KBM-7 (cell line): ENCODE measurements at places on chromosomes 6 and 20.

- no peak for DNase-seq
These were observed 20.3 kb upstream of the SPDEF start for GRCh38 chr6:34576286-34576955.

- no peak for DNase-seq
These were observed at the start of gene SLC44A4 for GRCh38 chr6:31878726-31879125. SLC44A4 (minus strand) TSS chr6:31878997; CDS start chr6:31878980, 17 bp downstream.

DNA sequence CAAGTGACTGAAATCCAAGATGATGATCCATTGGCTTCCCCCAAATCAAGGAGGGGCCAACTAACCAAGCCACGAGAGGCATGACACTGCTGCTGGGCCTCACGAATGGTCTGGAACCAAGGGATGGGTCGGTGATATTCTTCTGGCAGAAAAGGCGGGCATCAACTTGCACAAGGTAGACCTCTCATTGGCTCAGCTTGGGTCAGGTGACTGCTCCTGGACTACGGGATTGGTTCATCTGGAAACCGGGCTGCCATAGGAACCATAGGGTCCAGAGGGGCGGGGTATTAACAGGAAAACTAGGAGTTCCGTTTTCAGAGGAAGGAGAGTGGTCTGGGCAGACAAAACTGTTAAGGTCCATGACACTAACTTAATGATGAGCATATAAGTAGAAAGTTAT lies 100.9 kb downstream of the TFAP2C start:
- DNase-seq: no peak

- DNase-seq: no peak
These were observed 742.7 kb upstream of the SLC35B3 start for GRCh38 chr6:9178071-9178470.

DNA sequence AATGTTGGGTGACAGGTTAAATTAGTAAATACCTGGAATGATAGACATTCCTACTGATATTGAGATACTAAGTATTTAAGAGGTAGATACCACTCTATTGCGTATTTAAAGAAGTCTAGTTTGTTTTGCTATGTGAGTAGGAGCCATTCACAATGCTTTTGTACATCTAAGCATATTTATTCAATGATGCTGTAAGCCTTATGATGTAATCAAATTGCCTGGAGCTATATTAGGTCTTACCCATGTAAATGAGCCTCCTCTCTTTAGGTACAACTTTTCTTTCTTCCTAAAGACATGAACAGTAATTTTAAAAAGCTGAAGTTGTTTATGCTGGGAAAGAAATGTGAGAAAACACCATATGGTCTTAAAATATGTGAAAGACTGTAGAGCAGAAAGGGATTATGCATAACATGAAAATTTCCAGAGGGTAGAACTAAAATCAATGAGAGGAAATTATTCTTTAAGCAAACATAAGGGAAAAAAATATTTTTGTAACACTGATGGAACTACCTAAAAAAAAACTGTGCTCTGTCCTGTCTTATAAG lies 526.7 kb downstream of the EPHA7 start:
- DNase-seq: no peak

DNA sequence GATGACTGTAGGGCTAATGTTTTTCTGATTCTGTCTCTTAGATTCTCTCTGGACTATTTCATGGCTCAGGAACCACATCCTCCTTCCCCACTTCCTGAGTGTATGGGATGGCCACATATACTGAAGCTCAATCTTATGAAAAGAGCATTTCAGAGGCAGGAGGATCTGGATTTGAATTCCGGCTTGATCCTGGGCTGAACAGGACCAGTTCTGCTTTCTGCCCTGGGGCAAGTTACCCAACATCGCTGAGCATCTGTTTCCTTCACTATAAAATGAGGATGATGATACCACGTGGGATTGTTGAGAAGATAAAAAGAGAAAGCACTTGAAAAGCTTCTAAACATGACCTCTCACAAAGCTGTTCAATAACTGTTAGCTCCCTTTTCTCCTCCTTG lies 168.4 kb upstream of the TNFAIP3 start:
- DNase-seq: peak; percentile 61

GRCh38 chr20:59657459-59658046 lies 53.2 kb downstream of the PHACTR3 start:
- DNase-seq: no peak

DNA sequence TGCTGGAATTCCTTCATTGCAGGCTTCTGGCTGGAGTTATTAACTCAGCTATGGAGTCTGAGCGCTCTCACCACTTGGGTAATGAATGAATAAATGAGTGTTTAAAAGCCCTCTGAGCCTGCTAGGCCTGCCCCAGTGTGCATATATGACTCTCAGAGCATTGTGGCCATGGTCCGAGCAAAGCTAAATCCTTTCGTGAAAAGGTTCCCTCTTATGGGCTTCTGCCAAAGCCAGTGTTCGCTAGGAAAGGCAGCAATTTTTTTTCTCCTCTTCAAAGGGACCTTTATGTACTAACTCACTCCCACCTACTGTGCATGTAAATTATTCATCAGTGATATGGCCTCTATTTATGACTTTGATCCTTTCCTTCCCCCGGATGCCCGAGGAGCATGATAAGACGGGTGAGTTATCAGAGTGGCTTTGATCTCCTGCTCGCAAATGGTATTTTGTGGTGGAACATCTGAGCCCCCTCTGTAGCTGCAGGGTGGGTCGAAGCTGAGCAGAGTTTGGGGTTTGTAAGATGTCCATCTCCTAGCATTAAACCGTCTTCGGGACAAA lies 88.6 kb downstream of the LINC00237 start:
- no peak for DNase-seq

GRCh38 chr6:82362144-82362543 lies 1.5 kb upstream of the TPBG start:
- no peak for DNase-seq

- DNase-seq: no peak
These were observed 35.4 kb downstream of the ELOVL4 start for GRCh38 chr6:79911992-79912391.

GRCh38 chr20:11387189-11387754 lies 530.4 kb upstream of the BTBD3 start:
- no peak for DNase-seq

DNA sequence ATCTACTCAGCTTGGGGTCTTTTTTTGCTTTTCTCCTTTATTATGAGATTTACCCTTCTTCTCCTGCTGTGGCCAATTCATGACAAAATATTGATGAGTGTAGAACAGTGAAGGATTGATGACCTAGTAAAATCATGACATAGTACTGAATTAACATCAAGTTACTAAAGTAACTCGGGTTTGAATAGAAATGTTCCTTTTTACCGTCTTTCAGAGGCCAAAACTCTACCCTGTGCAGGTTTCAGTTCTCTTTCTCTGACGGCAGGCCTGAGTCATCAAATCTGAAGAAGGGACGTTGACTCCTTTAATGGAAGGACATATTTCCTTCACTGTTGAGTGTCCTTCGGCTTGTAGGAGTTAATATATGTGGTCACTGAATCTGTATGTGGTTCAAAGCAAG lies 80.7 kb downstream of the RREB1 start:
- no peak for DNase-seq

DNA sequence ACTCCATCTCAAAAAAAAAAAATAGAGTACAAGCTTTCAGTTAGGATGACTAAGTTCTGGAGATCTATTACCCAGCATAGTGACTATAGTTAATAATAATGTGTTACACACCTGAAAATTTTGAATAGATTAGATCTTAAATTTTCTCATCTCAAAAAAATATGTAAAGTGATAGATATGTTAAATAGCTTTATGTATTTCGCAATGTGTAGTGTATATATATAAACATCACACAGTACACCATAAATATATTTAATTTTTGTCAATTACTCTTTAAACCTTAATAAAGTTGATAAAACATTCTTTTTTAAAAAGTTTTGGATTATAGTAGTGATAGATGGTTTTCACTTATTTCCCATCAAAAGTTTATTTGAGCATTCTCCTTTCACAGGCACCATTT lies 25.6 kb upstream of the LOC128125822 start:
- DNase-seq: no peak

- DNase-seq: no peak
These were observed 620.9 kb downstream of the PHF3 start for GRCh38 chr6:64256483-64256882.

DNA sequence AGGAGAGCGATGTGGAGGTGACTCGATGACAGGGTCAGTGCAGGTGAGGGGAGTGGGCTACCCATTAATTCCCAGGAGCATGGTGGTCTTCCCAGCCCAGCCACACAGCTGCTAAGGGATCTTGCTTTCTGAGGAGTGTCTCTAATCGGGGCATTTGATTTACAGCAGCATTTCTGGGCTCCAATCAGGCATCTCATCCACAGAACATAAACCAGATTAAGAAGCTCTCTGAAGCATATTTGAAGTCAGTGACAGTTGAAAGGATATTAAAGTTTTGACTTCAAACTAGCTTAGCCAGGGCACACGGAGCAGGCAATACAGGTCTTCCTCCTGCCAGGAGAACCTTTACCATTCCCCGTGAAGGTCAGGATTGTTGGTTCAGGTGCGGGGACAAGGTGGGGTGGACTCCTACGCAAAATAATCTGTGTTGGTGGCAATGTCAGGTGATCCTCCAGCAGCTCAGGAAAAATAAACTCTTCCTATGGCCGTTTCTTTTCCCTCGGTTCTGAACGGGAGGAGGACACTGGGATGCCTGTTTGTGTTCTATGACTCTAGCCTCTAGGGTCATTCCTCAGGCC lies 39.9 kb upstream of the ZNF831 start:
- no peak for DNase-seq

DNA sequence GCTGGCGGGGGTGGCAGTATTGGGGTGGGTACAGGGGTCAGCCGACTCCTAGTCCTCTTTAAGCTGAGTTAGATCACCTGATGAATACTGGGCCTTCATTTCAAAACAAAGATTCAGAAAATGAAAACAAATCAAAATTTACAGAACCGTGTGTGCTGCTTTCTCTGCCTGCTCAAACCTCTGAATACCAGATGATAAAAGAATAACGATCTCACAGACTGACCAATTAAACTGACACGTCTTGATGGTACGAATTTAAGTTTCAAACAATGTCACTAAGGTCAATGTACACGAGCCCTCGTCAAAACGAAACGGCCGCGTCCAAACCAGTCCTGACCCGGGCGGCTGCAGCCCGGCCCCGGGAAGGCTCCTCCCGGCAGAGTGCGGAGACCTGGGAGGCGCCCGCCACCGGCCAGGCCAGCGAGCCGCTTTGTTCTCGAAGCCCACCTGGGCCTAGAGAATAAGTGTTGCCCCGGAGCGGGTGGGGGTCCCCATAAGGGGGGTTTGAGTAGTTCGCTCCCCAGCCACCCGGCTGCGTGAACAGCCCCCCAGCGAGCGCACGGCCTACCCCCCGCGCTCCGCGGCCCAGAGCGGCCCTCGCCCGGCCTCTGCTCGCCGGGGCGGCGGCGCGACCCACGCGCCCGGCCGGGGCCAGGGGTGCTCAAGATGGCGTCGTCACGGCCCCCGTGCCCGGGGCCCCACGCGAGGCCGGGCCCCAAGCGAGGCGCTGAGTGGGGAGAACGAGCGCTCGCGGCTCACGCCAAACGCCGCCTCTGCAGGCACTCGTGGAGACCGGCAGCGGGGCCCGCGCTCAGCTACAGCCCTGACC lies 728 bp downstream of the PSMA7 start:
- DNase-seq: peak; percentile 15

GRCh38 chr6:139029470-139030227 lies 1.1 kb downstream of the ABRACL start:
- peak; percentile 42 for DNase-seq

- no peak for DNase-seq
These were observed 133.5 kb upstream of the CCDC28A start for GRCh38 chr6:138640028-138640427.

GRCh38 chr6:41894366-41895299 lies 542 bp downstream of the USP49 start:
- no peak for DNase-seq

GRCh38 chr6:43825187-43826115 lies 55.4 kb downstream of the VEGFA start:
- no peak for DNase-seq

- DNase-seq: no peak
These were observed 93.1 kb upstream of the TIAM2 start for GRCh38 chr6:154901876-154902552.

- DNase-seq: no peak
These were observed 601.2 kb upstream of the ARID1B start for GRCh38 chr6:156175971-156176421.

GRCh38 chr20:43220612-43221011 lies 30.9 kb upstream of the PTPRT start:
- DNase-seq: no peak

DNA sequence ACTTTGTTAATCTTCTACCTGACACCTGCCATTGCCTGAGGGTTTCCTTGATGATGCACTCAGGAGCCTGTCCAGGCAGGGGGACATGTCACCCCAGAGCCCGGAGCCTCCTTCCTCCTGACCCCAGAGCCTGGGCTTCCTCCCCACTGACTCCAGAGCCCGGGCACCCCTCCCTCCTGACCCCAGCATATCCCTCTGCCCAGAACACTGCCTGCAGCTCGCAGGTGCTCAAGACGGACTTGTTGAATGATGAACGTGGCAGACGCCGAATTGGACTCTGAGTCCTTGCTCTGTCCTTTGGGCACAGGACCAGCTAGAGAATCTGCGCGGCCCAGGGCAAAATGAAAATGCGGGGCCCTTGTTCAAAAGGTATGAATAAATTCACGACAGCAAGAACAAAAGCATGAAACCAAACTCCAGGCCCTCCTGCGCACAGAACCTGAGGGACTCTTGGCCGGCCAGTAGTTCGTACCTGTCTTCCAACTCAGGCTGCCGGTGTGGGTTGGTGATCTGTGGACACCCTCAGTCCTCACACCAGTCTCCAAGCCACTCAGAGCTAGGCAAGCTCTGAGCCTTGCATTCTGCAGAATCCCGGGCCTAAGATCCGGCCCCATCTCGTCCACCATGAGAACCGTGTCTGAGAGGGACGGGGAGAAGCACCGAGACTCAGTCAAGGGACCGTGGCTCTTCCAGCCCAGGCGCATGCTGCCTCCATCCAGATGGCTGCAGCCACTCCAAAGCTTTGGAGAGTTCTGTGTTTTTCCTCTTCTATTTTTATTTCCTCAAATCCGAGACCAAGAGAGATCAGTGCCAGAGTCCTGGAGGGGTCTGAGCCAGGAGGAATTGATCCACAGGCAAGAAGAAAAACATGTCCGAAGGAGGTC lies 104.7 kb downstream of the BMP7 start:
- DNase-seq: no peak

GRCh38 chr6:73248192-73248903 lies 14.6 kb downstream of the KHDC1 start:
- no peak for DNase-seq

GRCh38 chr6:155234687-155235086 lies 29.1 kb upstream of the CLDN20 start:
- no peak for DNase-seq
